Stimulated activated CD4-positive, alpha-beta T cell treated with anti-CD3 and anti-CD28 coated beads, Interleukin-1b, Interleukin-23, amount 100 ng/mL, for 1 hour (primary cell): ENCODE measurements at places on chromosomes 2 and 18.

GRCh38 chr2:224008702-224009261 lies 30.3 kb downstream of the SERPINE2 start:
- no peak for DNase-seq

DNA sequence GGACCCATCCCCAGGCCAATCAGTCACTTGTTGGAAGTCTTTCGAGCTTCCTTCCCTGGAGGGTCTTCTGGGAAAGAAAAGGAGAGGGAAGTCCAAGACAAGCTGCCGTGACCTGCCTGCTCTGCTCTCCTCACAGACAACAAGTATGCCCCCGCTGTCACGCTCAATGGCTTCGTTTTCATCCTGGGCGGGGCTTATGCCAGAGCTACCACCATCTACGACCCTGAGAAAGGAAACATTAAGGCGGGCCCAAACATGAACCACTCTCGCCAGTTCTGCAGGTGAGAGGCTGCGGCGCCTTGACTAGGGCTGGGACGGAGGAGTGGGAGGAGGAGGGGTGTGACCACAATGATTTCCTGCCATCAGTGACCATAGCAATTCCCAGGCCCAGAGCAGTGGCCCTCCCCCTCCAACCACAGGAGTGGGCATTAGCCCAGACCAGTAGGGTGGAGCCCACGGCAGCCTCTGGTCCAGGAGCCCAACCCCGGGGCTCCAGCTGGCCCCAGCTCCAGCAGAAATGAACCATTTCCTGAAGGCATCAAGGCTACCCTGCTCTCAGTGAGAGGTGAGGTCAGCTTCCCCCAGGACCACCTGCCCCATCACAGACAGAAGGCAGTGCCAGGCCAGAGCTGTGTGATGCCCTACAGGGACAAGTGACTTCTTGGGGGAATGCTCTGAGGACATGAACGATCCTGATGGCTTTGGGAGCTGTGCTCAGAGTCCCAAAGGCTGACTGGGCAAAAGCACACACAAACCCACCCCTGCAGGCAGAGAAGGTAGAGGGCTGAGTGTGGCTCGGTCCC lies 223.1 kb downstream of the ATAD2B start:
- DNase-seq: no peak

GRCh38 chr2:206023183-206023582 lies 62.8 kb downstream of the INO80D start:
- DNase-seq: no peak

- no peak for DNase-seq
These were observed 331.9 kb downstream of the LRRTM1 start for GRCh38 chr2:79972661-79973060.

DNA sequence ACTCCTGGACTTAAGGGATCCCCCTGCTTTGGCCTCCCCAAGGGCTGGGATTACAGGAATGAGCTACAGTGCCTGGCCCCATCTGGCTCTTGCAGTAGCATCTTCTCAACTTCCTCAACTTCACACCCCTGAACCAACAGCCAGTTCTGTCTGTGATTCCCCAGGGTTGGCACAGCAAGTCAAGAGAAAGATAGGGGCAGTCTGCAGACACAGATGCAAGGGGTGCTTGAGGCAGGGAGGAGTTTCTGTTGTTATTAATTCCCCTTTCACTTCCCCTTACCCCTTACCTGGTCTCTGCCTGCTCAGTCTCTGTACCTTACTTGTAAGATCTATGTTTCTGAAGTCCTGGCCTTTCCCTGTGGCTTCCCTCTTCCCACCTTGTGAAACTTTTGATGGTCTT lies 54.1 kb upstream of the MEX3C start:
- no peak for DNase-seq

GRCh38 chr18:76491776-76492668 lies 3.0 kb downstream of the ZNF516 start:
- DNase-seq: no peak
